Spinal cord (tissue), 10 donors: ENCODE measurements at places on chromosomes 6 and 20. TPM values are rescaled to one million over a fixed set of nuclear protein-coding genes. Genes with fewer than 3 reads are reported as not detected.
A peak's percentile ranks its signal among the peaks of the same experiment; 100 is the strongest.

GRCh38 chr20:45323731-45324130, 15.6 kb upstream of the MATN4 start:
- no peak for DNase-seq

Gene ECT2L
- total RNA-seq, result 0.99 TPM

DNA sequence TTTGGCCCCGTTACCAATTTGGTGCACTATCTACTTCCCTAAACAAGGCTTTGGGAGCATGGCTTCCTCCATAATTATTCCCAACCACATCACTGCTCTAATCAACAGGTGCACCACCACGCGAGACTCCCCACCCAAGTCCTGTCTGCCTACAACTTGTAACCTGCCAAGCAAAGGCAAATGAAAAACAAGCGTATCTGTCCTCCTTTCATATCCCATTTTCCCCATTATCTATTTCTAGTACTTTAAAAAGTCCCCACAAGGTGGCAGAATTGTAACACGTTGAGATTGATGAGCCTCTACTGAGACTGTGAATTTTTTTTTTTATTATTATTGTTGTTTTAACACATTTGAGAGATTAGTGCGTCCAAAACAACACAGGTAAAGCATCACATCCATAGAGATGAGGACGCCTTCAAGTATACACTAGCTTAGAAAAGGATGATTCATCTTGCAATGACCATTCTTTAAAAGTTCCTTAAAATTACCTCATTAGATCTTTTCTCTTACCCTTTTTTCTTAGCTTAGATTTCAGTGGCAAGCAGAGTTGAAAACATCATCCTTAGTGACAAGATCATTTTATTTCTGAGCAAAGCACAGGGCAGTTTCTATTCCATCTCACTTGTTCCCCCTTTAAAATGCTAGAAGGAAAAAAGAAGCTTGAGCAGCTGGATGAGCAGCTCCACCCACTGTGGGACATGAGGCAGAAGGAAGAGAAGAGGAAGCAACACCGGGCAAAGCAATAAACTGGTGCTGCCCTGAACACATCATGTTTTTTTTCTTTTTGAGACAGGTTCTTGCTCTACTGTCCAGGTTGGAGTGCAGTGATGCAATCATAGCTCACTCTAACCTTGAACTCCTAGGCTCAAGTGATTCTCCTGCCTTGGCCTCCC, 210.8 kb downstream of the ARHGAP18 start:
- DNase-seq, result peak; percentile 87

Gene LKAAEAR1
- 1.8 TPM for total RNA-seq

- no peak for DNase-seq
Measured at GRCh38 chr20:1396264-1396663, 3.4 kb upstream of the FKBP1A start.

Gene ZNF391
- 5.2 TPM for total RNA-seq

DNA sequence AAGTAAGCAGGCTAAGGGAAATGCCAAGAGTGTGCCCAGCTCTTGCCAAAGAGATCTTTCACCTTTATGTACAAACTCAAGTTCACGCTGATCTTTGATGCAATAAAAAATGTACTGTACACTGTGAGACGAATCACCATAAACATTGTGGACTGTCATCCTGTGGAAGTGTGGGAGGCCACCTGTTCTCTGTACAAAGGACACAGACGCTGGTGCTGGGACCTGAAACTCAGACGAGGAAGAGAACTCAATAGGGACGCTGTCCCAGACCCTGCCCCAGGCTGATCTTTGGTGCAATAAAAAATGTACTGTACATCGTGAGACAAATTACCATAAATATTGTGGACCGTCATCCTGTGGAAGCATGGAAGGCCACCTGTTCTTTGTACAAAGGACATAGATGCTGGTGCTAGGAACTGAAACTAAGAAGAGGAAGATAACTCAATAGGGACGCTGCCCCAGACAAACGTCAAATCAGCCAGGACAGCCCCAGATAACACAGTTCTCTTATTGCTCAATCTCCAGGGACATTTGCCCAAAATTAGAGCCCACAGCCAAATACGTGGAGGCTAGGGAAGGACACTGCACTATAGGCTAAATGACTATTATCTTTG, 312.7 kb upstream of the SGK1 start:
- DNase-seq, result no peak

GRCh38 chr6:14762077-14762476, 483.8 kb upstream of the JARID2 start:
- no peak for DNase-seq

Gene CLDN20
- not detected for total RNA-seq
